Activated T-helper 1 cell treated with anti-CD3 and anti-CD28 coated beads, Interleukin-12 subunit alpha, Interleukin-12 subunit beta, Interleukin-2, Interleukin-4 antibody, amounts not matched to agents 30 ng/mL and 10 ng/mL and 1 ng/mL, durations not matched to agents 14 hours and 24 hours and 36 hours (primary cell): ENCODE measurements at places on chromosomes 7 and 10.

DNA sequence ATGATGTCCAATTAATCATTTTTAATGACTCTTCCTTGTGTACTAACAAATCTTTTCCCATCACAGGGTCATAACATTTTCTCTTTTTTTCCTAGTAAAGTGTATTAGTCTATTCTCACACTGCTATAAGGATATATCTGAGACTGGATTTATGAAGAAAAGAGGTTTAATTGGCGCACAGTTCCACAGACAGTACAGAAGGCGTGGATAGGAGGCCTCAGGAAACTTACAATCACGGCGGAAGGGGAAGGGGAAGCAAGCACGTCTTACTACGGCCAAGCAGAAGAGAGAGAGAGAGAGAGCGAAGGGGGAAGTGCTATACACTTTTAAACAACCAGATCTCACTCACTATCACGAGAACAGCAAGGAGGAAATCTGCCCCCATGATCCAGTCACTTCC is 359.4 kb upstream of the NFE2L3 start:
- DNase-seq = no peak

DNA sequence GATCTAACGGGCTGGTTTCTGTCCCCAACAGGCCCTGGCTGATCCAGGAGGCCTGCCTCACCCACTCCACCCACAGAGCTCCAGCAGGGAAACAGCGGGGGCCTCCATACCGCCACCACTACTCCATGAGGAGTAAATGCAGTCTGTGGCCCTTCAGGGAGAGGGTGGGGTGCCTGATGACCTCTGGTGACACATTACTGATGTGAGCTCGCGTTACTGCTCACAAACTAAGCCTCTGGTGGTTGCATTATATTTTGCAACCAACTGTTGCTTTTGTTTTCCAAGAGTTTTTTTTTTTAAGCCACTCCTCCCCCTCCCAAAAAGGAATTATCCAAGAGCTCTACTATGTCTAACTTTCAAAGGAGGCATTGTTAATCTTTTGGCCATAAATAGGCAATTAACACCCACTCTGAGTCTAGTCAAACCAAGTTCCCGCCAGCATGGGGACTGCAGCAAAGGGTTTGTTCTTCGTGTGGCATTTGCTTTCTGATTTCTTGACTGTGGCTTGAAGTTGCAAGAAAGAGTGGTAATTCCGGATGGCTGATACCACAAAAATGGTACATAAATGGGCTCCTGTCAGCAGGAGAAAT is 72.6 kb downstream of the FAM53B start:
- DNase-seq = no peak

DNA sequence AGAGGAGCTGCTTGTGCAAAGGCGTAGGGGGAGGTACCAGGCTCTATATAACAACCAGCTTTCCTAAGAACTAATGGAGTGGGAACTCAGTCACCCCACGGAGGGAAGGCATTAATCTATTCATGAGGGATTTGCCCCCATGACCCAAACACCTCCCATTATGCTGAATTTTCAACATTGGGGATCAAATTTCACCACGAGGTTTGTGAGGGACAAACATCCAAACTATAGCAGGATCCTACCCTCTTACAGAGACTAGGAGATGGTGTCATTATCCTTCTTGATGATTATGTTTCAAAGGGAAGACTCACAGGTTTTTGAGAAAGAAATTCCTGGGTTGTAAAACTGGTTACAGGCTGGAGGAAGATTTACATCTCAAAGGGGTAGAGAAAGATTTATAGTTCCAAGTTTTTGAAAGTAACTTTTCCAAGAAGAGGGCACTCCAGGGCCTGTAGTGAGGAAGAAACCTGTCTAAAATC is 295.0 kb upstream of the DKK1 start:
- no peak for DNase-seq

DNA sequence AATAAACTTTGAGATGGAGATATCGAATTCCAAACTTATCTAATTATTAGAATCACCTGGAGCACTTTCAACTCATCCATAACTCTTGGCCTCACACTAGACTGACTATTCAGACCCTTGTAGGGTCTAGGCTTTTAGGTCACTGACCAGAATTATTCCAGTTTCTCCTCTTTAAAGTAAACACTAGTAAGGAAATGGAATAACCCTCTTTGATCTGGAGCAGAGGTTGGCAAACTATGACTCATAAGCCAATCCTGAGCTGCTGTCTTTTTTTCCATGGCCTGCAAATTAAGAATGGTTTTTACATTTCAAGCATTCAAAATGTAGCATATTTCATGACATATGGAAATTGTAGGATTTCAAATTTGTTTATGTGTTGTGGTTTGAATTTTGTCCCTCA is 1601.9 kb downstream of the REEP3 start:
- DNase-seq = no peak

DNA sequence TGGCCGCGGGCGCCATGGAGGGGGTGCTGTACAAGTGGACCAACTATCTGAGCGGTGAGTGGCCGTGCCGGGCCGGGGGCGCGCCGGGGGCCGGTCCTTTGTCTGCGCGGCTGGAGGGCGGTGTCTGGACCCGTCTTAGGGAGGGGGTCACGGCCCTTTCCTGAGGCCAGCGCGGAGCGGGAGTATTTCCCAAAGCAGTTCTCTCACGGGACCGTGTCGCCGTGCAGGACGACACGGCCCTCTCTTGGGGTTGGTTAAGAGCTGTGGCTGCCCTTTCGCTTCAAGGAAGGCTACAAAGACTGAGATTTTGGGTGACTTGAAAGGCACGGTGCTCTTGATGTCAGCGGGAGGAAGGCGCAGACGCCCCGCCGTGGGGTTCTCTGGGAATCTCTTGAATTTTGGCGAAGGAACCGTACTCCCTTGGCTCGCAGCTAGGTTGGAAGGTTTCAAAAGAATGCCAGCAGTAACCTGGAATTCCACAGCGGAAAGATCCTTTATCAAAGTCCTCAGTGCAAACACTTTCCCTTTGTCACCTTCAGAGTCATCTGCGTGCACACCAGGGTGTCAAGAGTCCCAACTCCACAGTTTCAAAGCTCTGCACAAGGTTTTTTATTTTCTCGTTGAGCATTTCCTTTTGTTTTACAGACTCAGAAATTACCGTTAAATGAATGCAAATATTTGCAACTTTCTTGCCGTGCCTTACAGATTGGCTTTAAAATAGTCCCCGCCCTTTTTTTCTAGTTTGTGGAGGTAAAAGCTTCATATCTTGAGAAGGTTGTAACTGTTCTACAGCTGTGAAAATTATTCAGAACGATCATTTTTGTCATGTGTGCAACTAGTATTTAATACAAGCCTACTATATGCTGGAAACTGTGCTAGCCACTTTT is 780 bp downstream of the PLEKHA8 start:
- DNase-seq = no peak

GRCh38 chr10:600876-601659 is 88.4 kb downstream of the DIP2C start:
- no peak for DNase-seq

DNA sequence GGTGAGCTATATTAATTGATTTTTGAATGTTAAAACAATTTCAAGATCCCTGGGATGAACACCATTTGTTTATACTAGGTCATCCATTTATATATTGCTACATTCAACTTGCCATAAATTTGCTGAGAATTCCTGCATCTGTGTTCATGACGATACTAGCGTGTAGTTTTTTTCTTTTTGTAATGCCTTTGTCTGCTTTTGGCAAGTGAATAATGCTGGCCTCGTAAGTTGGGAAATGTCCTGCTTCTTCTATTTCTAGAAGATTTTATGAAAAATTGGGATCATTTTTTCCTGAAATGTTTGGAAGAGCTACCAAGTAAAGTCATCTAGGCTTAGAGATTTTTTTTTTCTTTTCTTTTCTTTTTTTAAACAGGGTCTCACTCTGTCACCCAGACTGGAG is 12.9 kb upstream of the MEST start:
- no peak for DNase-seq

DNA sequence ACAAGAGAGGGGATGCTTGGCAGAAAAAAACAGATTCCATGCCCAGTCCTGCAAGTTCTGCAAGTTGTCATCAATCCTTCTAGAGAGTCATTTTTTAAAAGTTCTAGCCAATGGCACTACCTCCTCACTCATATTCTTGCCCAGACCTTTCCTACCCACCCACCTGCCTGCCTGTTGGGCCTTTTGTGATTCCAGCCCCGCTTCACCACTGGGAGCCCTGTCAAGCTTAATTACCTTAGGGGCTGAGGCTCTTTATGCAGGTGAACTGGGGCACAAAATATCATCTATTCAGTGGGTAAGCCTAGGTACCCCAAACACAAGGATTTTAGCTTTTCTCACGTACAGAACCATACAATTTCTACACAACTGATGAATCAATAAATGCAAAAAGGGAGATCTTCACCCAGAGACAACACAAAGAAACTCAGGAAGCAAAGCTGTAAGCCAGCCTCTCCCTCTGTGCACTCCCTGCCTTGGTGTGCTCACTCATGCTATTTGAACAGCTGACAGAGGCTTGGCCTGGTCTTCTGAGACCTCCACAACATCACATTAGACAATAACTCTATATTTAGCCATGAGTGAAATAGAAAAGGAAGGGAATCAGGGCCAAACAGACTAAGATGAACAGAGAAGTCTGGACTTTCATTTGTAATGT is 222.6 kb downstream of the HTR7 start:
- no peak for DNase-seq

GRCh38 chr10:86162696-86163400 is 203.7 kb downstream of the GRID1 start:
- DNase-seq = no peak

DNA sequence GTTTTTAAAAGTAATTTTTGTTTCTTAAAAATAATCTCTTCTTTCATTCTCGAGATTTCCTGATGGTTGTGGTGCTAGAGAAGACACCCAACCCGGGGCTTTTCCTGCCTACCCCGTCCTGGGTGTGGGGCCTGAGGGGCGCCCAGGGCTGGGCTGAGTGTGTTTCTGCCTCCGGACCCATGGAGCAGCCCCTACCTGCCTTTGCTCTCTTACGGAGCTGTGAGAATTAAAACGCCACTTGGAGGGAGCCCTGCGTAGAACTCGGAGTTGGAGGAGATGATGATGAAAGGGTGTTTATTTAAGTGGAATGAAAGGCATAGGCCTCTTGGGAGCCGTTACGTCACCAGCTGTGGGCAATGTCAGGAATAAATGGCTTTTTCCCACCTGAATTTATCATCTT is 261.8 kb upstream of the SHH start:
- no peak for DNase-seq

GRCh38 chr7:74283858-74284447 is 5.3 kb upstream of the CLIP2 start:
- DNase-seq = no peak

GRCh38 chr7:24024276-24025068 is 259.5 kb upstream of the NPY start:
- no peak for DNase-seq

DNA sequence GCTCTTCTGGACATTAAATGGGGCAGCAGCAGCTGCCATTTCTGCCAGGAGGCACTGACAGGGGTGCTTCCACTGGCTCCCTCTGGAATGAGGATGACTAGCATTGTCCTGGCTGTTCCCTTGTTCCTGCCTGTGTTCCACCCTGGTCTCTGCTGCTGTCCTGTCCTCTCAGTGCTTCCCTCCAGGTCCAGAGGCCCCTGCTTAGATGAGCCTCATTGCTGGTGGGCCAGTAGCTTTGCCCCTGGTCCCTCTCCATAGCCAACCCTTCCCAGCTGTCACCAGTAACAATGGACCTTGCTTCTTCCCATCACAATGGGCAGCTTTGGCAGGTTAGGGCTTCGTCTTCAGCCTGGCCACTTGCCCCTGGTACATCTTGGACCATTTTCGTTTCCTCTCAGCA is 561.1 kb downstream of the TCERG1L start:
- no peak for DNase-seq

- no peak for DNase-seq
Observed at GRCh38 chr7:4103352-4104091, 578.6 kb upstream of the FOXK1 start.

DNA sequence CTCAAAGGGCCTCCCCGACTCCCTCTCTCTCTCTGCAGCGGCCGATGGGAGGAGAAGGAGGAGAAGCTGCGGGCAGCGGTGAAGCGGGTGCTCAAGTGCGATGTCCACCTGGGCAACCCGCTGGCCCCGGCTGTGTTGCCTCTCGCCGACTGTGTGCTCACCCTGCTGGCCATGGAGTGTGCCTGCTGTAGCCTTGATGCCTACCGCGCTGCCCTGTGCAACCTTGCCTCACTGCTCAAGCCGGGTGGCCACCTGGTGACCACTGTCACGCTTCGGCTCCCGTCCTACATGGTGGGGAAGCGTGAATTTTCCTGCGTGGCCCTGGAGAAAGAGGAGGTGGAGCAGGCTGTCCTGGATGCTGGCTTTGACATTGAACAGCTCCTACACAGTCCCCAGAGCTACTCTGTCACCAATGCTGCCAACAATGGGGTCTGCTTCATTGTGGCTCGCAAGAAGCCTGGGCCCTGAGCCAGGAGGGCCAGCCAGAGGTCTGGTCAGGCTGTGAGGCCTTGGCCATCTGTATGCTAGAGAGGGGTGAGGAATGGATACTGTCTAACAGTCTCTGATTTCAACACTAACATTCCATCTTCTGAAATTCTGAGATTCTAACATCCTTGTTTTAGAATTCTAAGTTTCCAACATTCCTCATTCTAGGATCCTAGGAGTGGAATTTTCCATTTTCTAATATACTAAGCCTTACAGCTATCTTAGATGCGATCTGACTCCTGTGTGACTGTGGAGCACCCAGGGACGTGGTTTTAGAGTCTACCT is 3.6 kb downstream of the INMT start:
- no peak for DNase-seq

DNA sequence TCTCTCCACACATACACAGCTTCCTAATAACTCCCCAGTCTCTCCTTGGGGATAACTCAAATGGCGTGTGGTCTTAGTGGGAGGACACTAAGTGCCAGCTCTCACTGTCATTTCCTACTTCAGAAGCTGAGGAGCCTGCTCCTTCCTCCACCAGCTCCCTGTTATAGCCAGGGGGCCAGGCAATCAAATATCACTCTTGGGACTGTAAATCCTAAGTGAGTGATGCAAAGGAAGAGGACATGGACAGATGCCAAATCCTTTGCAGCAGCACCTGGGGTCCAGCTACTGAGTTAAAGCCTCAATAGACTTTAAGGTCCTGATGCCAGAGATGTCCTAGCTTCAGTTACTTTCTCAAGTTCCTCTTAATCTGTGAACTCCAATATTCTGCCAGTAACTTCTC is 34.1 kb downstream of the SEM1 start:
- no peak for DNase-seq

DNA sequence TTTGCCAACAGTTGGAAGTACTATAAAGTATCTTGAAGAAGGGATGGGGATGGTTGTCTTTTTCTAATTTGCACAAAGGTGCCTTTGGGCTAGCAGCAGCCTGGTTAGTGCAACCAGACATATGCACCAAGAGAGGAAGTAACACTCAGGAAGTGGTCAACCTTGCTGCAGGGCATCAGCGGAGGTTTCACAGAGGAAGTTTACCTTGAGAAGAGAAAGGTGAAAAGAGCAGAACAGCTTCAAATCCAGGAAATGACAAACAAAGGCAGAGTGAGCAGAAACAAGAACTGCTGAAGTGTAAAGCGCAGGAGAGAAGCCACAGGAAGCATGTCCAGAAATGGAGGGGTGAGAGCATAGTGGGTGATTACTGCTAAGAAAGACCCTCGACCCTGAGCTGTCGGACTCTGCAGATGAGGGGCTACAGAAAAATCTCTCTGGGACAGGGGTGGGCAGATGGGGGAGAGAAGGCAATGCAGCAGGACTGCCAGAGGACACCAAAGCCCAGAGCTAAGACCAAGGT is 66.9 kb downstream of the STK17A start:
- DNase-seq = peak; percentile 74
